ENCODE measurements at places on chromosomes 16 and 17.

GRCh38 chr17:58587713-58588117 lies 73.3 kb upstream of the MTMR4 start:
- DNase-seq: peak; percentile 4

- DNase-seq: no peak
These were observed 32.4 kb downstream of the IL21R start for GRCh38 chr16:27434141-27435051.

DNA sequence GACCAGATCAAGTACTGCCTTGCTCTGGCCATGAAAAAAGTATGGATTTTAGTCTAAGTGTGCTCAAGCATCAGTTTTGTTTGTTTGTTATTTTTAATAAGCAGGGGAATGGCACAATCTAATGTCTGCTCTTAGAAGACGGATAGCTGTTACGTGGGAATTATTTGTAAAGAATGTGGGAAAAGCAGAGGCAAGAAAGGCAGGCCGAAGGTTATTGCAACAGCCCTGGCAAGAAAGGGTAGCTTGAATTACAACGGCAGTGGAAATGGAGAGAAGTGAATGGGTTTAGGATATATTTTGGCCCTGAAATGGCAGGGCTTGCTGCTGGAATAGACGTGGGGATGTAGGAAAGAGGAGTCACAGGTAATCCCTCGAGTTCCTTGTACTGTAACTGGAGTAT lies 987 bp upstream of the HASPIN start:
- no peak for DNase-seq

DNA sequence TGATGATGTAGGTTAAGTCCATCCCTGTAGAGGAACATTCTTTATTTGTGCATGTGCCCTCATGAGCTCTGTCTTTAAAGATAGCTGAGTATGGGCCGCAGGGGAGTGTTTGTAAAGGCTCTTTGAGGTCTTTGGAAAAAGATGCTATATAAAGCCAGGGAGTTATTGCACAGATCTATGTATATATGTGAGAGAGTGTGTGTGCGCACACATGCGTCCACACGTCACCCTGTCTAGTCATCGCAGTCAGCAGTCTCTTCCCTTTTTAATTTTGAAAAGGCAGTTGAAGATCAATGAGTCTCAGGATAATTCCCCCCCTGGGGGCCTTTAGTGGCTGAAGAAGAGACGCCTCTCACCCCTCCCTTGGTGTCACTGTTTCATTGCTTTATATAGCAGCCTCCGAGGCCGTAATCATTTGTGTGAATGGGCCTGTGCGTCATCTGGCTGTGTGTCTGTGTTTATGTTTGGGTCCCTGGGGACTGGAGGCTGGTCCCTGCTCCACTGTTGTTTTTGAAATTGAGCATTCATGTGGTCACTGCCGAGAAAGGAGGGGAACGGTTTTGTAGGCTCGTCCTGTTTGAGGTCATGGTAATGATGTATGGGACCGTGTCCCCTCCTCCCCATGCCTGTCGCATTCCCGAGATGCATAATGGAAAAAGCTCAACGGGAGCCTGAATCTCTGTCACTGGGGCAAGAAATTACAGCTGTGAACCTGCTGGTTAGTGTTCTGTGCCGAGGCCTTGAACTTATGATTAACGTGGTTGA lies 143.9 kb downstream of the SNX29 start:
- DNase-seq: no peak

Data from T-helper 22 cell (primary cell).